ENCODE measurements at places on chromosomes 12 and 14.
A peak's percentile ranks its signal among the peaks of the same experiment; 100 is the strongest.

GRCh38 chr14:80762641-80763228 is 178.8 kb downstream of the CEP128 start:
- DNase-seq, result peak; percentile 10

GRCh38 chr14:83255015-83255726 is 1721.5 kb upstream of the SEL1L start:
- DNase-seq, result no peak

- no peak for DNase-seq
Observed at GRCh38 chr12:6951551-6952120, 480 bp downstream of the PTPN6 start.

DNA sequence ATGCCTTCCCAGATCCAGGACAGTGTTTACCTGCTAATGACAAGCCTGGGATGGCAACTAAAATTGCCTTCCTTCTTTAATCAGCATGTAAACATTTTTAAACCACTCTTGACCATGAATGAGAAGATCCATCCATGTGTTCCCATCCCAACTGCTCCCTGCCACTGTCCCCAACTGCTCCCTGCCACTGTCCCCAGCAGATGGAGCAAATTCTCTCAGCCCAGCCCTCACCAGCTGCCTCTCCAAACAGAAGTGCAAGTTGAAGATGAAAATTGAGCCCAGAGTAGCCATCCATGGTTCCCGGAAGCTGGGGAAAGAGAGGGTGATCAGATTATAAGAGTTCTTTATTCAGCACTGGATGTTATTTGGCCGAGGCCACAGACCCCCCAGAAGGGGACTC is 133.1 kb downstream of the SLC15A4 start:
- no peak for DNase-seq

- DNase-seq, result peak; percentile 69
Observed at GRCh38 chr12:54958048-54958658, 26.4 kb downstream of the TESPA1 start.

GRCh38 chr12:121033625-121034349 is 5.3 kb downstream of the OASL start:
- DNase-seq, result peak; percentile 37

DNA sequence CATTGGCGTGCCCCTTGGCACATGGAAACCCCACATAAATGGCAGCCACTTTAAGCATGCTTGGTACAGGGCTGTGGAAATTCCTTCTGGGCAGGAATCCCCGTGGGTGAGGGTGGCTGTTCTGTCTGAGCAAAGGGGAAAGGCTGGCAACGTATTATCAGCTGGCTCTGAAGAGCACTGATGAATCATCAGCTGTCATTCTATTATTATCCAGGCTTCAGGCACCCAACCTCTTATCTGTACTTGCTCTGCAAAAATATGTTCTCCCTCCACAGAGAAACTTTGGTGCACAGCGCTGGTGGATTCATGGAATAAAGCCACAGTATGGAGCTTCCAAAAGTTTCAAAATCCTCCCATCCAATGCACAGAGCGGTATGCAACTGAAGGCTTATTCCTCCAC is 167.1 kb downstream of the TBX5 start:
- DNase-seq, result peak; percentile 5

GRCh38 chr12:7892186-7892980 is 19.7 kb upstream of the SLC2A14 start:
- peak; percentile 22 for DNase-seq

- DNase-seq, result no peak
Observed at GRCh38 chr12:49027846-49028555, 9.4 kb upstream of the PRKAG1 start.

DNA sequence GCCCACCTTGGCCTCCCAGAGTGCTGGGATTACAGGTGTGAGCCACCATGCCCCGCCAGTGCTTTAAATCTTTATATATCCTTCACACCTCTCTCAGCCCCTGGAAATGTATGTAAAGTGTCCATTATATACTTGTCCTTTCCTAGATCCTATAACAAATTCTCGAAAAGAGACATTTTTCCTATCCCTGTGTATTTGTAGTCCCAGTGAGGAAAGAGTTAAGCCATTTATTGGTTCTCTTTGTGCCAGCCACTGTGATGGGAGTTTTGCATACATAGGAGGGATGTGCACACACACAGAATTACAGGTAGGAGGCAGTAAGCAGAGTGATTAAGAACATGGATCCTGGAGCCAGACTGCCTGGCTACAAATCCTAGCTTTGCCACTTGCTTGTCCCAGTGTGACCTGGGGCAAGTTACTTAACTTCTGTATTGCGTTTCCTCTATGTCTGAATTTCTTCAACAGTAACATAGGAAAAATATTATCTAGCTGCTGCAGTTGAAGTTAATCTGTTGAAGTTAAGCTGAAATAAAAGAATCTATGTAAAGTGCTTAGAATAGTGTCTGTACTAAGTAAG is 2.1 kb upstream of the RABGGTA start:
- DNase-seq, result no peak

DNA sequence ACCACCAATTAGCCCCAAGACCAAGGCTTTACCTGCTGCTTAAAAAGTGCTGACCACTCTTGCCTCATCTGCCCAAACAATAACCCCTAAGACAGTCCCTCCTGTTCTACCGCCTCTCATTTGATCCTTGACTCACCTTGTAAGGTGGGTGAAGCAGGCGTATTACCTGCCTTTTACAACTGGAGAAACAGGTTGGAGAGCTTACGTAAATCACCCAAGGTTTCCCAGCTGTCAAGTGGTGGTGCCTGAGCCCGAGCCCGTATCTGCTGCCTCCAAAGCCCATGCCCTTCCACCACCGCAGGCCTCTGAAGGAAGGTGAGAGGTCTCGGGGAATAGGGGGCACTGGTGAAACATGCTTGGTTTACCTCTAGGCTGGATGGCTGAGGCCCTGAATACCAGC is 36.6 kb downstream of the MAX start:
- DNase-seq, result no peak

DNA sequence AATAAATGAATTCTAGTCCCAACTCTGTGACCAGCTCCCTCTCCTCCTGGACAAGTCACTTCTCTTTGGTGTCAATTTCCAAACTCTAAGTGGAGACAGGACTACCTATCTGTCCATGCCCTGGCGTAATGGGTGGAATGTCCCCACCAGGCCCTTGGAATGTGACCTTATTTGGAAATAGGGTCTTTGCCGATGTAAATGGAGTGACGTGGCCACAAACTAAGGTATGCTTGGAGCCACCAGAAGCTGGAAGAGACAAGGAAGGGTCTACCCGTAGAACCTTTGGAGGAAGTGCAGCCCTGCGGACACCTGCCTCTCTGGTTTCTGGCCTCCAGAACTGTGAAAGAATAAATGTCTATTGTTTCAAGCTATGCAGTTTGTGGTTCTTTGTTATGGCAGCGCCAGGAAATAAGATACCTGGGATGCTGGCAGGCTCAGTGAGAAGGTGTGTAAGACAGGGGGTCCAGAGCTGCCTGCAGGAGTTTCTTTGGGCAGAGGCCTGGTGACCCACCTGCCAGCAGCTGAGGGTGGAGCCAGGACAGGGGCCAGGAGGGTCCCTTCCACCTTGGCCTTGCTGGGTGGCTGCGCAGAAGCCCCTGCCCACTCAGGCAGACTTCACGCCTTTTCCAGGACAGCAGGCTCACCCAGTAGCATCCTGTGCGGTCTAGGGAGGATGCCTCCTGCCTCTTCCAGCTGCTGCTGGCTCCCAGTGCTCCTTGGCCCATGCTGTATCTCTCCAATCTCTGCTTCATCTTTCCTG is 45.8 kb downstream of the ARL6IP4 start:
- no peak for DNase-seq

- no peak for DNase-seq
Observed at GRCh38 chr12:94157981-94158411, 9.6 kb downstream of the PLXNC1 start.

DNA sequence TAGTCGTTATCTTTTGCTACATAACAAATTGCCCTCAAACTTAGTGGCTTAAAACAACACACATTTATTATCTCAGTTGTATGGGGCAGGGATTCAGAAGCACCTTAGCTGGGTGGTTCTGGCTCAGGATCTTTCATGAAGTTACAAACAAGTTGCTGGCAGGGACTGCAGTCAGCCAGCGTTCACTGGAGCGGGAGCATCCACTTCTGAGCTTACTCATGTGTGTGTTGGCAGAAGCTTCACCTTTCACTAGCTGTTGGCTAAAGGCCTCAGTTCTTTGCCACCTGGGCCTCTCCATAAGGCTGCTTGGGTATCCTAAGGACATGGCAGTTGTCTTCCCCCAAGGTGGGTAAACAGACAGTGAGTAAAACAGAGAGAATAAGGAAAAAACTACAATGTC is 365.7 kb downstream of the RPS29 start:
- no peak for DNase-seq

DNA sequence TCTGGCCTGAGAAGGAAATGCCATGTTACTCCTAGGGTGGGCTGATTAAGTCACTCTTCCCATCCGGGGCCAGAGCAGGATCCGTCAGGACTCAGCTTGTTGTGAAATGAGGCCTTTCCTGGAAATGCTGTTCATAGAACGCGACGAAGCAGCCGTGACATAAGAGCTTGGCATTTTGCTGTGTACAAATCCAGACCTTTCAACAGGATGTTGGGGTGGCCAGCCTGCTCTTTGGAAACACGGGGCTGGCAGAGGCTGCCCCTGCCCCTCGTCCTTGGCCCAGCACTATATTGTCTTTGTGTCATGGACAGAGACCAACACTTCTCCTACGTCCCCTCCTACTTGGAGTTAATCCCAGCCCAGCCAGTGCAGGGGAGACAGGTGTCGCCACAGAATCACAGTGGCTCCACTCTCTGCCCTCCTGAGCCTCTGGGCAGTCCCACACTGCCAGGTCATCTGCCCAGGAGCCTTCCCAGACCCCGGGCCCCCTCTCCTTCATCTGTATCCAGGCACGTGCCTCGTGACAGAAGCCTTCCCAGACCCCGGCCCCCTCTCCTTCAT is 18.6 kb upstream of the EIF5 start:
- DNase-seq, result no peak

- DNase-seq, result peak; percentile 38
Observed at GRCh38 chr12:100826323-100826722, 31.7 kb downstream of the ANO4 start.

DNA sequence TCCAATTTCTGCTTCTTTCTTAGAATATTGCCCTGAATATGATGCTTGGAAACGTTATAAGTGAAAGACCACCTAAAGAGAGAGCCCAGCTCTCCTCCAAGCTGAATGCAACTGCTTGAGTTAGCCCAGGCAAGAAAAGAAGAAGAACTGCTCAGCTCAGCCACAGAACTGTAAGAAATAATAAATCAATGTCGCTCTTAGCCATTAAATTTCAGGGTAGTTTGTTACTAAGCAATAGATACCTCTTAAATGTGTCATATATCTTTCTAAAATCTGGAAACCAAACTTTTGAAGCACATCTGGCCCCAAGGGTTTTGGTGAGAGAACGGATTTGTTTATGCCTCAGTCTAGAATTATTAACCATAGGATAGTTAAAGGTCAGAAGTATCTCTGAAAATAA is 50.4 kb downstream of the SLC6A15 start:
- no peak for DNase-seq

GRCh38 chr14:93285044-93285443 is 47.8 kb downstream of the BTBD7 start:
- DNase-seq, result peak; percentile 37

- peak; percentile 49 for DNase-seq
Observed at GRCh38 chr14:21069388-21070082, 569 bp upstream of the ARHGEF40 start.

DNA sequence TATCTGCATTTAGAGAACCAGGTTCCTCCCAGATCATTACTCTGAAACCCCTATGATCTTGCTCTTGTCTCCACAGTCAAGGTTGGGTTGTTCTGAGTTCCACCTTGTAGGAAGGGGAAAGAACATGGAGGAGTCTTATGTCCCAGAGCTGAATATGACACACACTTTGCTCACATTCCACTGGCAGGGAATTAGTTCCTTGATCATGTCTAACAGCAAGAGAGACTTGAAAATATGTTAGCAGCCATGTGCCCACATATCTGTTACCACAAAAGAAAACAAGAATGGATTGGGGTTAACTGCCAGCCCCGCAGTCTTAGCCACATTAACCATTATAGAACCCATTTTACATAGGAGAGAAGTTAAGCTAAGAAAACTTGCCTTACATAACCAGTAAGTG is 71.1 kb upstream of the MDM1 start:
- DNase-seq, result peak; percentile 49

- no peak for DNase-seq
Observed at GRCh38 chr12:12239127-12239526, 27.7 kb downstream of the LRP6 start.

DNA sequence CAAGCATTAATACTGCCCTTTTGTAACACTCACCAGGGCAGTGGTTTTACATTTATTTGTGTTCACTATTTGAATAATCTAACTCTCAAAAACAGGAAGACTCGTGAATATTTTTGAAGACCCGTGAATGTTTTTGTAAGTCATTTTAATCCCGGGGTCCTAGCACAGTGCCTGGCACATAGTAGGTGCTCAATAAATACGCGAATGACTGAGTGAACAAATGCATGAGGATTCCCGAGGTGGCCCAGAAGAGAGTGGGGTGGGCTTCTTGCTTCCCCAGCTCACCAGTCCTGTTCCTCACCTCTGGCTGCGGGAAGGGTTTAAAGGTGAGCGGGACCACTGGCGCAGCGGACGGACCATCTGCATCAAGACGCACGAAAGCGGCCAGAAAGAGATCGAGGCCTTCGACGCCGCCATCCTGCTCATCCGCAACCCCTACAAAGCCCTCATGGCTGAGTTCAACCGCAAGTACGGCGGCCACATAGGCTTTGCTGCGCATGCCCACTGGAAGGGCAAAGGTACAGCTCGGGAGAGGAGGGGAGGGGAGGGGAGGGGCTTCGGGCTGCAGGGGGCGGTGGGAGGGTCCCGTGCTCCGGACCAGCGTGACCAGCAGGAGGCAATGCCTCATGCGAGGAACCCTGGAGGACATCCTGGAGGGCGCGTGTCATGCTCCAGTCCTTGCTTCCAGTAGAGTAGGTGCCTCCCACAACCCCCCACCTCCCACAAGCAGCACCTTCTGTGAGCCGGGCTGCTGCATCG is 98.9 kb downstream of the CMKLR1 start:
- no peak for DNase-seq

- DNase-seq, result no peak
Observed at GRCh38 chr14:97995531-97995930, 1198.3 kb downstream of the VRK1 start.

- peak; percentile 78 for DNase-seq
Observed at GRCh38 chr12:19572920-19573558, 133.7 kb downstream of the AEBP2 start.

- DNase-seq, result peak; percentile 57
Observed at GRCh38 chr12:45216230-45216982, 511 bp downstream of the ANO6 start.

DNA sequence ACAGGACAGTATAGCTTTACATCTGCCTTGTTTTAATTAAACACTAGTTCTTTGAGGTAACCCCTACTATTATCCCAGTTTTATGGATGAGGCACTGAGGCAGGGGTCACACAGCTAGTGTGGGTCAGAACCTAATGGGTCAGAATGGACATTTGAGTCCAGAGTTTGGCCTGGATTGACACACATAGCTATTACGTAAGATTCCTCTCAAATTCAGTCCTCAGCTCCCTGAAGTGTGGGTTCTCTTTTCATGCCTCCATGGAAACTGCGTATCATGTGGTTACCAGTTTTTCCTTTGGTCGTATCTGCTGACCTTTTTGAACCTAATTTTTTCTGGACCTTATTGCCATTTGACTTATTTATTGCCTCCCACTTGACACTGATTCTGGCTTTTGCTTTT is 40.4 kb downstream of the PSEN1 start:
- DNase-seq, result no peak
